ENCODE measurements at places on chromosomes 2 and 18.
A peak's percentile ranks its signal among the peaks of the same experiment; 100 is the strongest.

GRCh38 chr2:178871536-178871935 is 64.3 kb upstream of the TTN start:
- no peak for DNase-seq

DNA sequence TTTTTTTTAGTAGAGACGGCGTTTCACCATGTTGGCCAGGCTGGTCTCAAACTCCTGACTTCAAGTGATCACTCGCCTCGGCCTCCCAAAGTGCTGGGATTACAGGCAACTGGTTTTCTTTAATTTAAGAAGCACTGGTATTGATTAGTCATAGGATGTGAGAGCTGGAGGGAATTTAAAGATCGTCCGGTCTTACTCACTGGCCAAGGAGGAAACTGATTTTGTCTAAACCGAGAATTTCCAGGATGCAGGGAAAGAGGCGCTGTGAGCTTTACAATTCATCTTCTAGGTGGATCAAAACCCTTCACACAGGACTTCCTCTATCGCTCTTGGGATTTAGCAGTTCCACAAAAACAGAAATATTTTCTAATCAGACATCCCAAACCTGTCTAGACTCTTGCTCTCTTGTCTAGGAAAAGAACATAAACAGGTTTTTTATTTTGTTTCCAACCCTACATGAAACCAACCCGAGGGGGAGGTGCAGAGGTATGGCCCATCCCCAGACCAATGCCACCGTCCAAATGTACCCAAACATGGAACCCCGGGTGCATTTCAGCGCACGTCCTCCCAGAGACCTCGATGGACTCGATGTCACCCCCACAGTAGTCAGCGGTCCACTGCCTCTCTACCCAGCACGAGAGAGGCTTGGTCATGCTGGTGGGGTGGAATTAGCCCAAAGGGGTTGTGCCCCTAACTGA is 12.5 kb upstream of the TUBB6 start:
- no peak for DNase-seq

- DNase-seq: no peak
These were observed 117.7 kb downstream of the CRIM1 start for GRCh38 chr2:36473230-36473629.

GRCh38 chr2:177721818-177722567 is 329.4 kb downstream of the AGPS start:
- no peak for DNase-seq

GRCh38 chr18:73839441-73839840 is 308.2 kb downstream of the FBXO15 start:
- no peak for DNase-seq

- peak; percentile 19 for DNase-seq
These were observed 123.5 kb downstream of the LAMA3 start for GRCh38 chr18:23812546-23813440.
